ENCODE measurements at places on chromosomes 1 and 21.
A peak's percentile ranks its signal among the peaks of the same experiment; 100 is the strongest.

DNA sequence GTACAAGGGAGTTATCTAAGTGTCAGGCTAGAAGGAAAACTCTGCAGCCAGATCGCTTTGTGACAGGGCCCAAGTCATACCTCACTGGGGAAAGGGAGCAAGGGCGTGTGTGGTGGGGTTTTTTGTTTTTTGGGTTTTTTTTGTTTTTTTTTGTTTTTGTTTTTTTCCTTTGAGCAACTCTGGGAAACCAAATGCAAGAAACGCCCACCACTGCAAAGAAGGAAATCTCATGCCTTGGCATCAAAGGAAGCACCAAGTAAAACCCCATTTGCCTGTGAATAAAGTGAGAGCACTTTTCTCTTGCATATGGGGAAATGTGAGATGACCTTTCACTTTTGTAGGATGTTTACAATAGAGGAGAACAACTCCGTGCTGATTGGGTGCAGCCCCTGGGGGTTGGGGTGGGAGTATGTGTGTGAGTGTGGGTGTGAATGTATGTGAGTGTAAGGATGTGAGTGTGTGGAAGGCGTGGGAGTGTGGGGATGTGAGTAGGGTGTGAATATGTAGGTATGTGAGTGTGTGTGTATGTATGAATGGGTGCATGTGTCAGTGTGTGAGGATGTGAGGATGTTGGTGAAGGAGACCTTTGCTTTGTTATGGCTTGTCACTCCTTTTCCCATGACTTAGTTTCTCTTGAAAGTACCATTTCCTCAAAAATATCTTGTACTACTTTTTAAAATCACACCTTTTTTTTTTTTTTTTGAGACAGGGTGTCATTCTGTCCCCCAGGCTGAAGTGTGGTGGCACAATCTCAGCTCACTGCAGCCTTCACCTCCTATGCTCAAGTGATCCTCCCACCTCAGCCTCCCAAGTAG lies 34.6 kb downstream of the IL12RB2 start:
- no peak for DNase-seq

- no peak for DNase-seq
These were observed 59.3 kb downstream of the PACC1 start for GRCh38 chr1:212355230-212355969.

GRCh38 chr1:157893686-157894085 lies 52.1 kb upstream of the CD5L start:
- DNase-seq = no peak

- DNase-seq = no peak
These were observed 165.9 kb upstream of the CACNA1E start for GRCh38 chr1:181317261-181317930.

GRCh38 chr1:236869911-236870310 lies 74.8 kb downstream of the MTR start:
- DNase-seq = no peak

DNA sequence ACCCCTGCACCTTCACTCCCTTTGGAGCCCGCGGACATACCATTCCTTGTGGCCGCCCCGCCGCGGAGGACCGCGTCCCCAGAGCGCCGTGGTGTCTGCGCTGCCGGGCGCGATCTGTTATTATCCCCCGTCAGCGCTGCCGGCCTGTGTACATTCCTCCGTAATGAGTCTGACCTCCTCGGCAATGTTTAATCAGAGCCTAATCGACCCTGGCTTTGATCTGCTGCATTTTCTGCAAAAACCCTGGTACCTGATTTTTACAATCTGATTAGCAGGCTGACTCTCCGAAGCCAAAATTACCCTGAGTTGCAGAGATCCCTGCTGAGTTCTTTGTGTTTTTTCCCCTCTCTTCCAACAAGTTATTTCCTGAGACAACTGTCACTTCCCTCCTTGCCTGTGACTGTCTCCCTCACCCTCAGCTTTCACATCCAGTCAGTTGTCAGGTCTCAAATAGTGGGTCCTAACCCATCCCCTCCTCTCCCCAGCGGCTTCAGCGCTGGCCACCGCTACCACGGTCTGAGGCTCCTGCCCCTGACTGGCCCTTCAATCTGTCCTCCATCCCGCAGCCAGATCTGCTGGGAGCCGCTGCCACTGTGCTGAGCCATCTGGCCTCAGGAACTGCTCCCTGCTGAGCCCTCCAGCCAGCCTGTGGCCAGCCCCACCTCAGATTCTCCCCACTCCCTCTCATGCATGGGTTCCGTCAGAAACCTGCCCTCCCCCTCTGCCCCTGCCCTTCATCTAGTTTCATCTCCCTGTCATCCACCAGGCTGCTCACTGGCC lies 53.5 kb downstream of the GLIS1 start:
- peak; percentile 27 for DNase-seq

GRCh38 chr1:238832106-238832505 lies 554.3 kb upstream of the CHRM3 start:
- DNase-seq = no peak

DNA sequence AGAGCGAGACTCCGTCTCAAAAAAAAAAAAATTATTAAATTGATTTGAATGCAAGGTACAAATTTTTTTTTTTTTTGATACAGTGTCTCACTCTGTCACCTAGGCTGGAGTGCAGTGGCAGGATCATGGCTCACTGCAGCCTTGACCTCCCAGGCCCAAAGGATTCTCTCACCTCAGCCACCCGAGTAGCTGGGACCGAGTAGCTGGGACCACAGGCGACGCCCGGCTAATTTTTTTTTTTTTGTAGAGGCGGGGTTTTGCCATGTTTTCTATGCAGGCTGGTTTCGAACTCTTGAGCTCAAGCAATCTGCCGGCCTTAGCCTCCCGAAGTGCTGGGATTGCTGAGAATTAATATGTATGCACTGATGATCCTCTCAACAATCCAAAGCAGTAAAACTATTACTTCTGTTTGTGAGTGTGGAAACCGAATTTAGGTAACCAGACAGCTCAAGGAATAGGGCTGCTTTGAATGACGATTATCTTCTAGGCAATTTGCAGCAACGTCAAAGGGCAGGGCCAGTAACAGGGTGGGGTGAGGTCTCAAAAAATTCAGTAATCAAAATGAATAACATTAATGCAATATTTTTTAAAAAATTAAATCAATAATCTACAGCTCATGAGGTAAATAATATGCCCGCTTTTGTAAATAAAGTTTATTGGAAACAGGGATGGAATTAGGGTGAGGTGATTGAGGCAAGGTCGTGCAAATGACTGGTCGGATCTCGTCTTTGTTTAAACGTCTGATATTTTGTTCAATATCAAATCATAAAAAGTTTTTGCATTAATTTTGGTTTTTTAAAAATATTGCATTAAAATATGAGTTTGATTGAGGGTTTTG lies 1.2 kb downstream of the CLSPN start:
- no peak for DNase-seq

DNA sequence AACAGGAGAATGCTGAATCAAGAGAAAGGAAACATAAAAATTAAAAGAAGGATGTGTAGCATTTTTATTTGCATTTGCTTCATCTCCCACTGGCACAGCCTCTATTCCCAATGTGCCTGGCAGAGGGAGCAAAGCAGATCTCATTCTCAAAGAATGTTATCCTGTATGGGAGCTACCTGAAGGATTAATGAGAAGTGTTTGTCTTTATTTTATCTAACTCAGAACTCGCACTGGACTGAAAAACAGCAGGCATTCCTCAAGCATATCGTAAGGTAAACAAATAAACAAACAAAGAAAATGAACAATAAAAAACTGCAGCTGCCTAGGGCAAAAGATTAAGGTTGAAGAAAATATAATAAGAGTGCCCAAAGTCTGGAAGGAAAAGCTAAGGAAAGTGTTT lies 12.7 kb upstream of the COL11A1 start:
- no peak for DNase-seq

- no peak for DNase-seq
These were observed 125.1 kb downstream of the CYYR1 start for GRCh38 chr21:26447932-26448475.

- no peak for DNase-seq
These were observed 390.4 kb downstream of the OMA1 start for GRCh38 chr1:58156124-58156468.

DNA sequence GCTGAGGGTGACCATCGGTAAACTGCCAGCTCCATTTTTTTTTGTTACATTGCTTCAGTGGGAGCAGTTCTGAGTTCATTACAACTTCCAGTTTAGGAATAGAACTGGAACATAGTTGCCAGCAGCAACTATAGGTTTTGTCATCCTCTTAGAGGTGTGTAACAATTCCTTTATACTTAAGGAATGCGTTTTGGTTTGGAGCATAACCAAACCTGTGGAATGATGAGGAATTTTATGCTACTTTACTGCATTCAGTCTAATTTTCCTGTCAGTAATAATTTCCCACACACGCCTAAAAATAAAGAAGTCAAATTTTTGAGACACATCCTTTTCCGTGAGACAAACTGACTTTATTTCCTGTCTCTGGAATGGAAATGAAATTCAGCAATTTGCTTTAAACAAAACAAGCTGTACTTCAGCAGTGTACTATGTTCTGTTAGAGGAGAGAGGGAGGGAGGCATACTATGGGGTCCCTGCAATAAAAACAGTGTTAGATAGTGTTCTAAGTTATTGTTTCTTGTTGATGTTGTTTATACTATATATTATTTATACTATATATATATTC lies 4.8 kb upstream of the AMPD1 start:
- no peak for DNase-seq

- no peak for DNase-seq
These were observed 7.5 kb upstream of the VASH2 start for GRCh38 chr1:212942679-212943392.

DNA sequence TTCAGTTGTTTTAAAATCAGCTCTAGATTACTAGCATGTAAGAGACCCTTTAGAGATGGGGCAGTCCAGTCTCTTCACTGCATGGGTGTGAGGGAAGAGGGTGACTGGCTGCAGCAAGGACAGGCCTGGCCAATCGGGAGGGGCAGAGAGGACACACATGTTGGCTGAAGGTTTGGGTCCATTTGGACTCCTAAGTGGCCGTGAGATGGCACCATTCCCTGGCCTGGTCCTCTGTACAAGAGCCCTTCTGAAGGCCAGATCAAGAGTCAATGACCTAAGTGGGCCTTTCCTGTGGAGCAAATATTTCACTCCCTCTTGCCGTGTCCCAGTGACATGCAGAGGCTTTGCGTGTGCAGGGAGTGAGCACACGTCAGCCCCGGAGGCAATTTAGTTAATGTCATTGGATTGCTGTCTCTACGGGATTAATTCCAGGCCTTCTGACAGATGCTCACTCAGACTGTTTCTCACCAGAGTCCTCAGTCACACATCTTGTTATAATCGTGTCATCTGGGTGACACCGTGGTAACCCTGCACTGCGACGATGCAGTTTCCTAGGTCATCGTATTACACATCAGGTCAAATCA lies 613.0 kb downstream of the NPHP4 start:
- no peak for DNase-seq

GRCh38 chr1:212118167-212118871 lies 82.8 kb downstream of the DTL start:
- no peak for DNase-seq

- DNase-seq = no peak
These were observed 624 bp downstream of the ARHGAP29 start for GRCh38 chr1:94236630-94237290.

- DNase-seq = no peak
These were observed 156.2 kb downstream of the DENND1B start for GRCh38 chr1:197619008-197619640.

- DNase-seq = no peak
These were observed 81.2 kb upstream of the EFHD2 start for GRCh38 chr1:15328351-15329103.

GRCh38 chr1:100731309-100731708 lies 11.8 kb downstream of the VCAM1 start:
- DNase-seq = no peak

DNA sequence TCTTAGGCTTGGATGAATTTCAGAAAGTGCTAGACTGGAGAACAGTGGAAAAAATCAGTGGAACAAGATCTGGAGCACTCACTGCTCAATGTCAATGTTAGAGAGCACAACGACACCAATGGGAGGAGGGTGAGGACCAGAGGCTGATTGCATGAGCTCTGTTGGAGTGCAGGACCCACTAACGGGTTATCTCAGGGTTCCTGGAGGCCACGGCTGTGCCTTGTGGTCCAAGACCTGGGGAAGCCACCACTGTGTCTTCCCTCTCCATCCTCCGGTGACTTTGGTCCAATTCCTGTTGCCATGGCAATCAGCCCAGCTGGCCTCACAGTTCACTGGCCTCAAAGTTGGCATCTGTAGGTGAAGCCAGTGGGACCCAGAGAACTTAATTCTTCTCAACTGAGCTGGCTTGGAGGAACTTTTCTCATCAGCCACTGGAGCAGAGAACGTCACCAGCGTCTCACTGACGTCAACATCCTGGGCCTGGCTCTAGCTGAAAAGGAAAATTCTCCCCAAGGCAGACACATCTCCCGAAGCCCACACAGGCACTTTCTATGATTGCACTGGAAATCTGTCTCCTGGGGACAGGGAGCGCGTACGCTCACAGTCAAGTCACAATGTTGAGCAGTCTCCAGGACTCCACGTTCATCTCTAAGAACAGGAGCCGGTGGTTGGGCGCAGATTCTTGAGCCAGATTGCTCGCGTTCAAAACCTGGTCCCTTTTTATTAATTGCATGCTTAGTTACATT lies 21.9 kb upstream of the GPR157 start:
- DNase-seq = no peak

- no peak for DNase-seq
These were observed 15.2 kb downstream of the PRDM16 start for GRCh38 chr1:3084154-3084553.

DNA sequence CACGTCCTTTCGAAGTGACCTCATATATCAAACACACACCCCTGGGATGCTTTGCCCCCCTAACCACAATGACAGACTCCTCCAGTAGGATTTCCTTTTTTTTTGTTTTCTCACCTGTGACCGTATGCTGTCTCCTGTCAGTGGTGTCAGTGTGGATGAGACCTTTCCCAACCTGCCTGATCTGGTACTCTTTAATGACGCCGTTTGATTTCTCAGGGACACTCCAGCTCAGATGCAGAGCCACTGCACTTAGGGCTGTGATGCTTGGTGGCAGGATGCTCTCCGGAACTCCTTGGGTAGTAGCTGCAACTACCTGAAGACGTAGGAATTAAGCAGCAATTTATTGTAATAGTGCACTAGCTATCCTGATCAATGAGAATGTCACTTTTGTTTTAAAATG lies 212.6 kb downstream of the KCTD3 start:
- DNase-seq = no peak

DNA sequence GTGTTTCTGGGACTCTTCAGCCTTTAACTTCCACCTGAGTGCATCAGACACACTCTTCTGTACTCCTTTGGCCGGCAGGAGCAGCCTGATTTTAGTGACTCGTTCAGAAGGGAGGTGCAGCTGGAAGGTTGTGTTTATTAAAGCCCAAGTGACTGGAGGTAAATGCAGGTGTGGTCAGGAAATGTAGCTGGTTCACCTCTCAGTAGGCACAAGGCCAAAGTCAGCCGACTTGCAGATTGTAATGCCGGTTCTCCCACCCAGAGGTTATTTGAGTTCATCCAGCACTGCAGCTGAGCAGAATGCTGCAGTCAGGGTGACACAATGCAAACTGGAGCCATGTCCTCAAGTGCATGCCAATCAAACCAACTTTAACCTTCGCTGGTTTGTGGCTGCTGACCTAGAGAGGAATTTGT lies 91.5 kb downstream of the SPATA46 start:
- DNase-seq = peak; percentile 52

DNA sequence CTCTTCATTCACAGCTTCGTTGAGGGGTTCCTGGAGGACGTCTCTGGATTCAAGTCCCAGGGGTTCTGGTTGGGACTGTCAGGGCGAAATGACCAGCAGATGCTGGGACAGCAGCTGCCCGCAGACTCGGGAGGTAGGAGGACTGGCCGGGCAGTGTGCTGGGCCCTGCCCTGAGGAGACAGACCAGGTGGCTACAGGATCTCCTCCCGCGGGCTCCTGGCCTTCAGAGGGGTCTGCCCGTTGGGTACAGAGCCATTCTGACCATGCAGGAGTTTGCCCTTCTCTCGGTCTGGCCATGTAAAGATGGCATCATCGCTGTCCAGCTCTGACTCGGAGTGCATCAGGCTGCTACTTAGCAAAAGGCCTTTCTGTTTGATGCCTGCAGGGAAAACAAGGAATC lies 122.5 kb downstream of the KIAA0319L start:
- no peak for DNase-seq

Data from NCI-H748 treated with DMSO at 0.1 percent for 48 hours (cell line).